ENCODE measurements at places on chromosomes 5 and 9.

GRCh38 chr9:136614967-136615623, 47.6 kb upstream of the EGFL7 start:
- no peak for DNase-seq

GRCh38 chr9:130698514-130698913, 4.9 kb downstream of the EXOSC2 start:
- DNase-seq: no peak

GRCh38 chr5:127571314-127572131, 54.1 kb downstream of the PRRC1 start:
- no peak for DNase-seq

GRCh38 chr5:100634937-100635534, 99.9 kb downstream of the FAM174A start:
- DNase-seq: no peak

DNA sequence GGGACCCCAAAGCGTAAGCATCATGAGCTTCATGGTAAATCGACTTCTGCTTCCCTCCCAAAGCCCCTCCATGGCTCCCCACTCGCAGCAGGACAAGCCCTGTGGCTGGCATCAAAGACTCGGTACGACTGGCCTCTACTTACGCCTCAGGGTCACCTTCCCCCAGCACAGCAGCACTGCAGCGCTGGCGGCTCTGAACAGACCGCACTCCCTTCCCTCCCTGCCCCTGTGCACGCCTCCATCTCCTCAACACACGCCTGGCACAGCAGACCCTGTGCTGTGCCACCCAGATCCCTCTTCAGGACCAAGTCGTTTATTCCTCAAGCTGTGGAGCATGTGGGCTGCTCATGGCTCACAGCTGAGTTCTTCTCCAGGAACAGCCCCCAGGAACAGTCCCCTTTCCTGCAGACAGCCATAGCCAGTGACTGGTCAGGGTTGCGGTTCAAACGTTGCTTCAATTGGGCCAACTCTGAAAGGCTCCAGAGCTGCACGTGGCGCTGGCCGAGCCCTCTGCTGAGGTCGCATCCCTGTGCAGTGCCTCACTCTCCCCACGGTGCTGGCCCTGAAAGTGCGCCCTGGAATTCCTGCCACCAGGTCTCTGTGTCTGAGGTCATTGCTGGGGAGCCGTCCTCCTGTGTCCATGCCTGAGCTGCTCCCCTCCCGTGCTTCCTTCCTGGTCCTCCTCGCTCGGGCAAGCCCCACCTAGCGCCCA, 88.0 kb downstream of the ZNF354C start:
- DNase-seq: no peak

DNA sequence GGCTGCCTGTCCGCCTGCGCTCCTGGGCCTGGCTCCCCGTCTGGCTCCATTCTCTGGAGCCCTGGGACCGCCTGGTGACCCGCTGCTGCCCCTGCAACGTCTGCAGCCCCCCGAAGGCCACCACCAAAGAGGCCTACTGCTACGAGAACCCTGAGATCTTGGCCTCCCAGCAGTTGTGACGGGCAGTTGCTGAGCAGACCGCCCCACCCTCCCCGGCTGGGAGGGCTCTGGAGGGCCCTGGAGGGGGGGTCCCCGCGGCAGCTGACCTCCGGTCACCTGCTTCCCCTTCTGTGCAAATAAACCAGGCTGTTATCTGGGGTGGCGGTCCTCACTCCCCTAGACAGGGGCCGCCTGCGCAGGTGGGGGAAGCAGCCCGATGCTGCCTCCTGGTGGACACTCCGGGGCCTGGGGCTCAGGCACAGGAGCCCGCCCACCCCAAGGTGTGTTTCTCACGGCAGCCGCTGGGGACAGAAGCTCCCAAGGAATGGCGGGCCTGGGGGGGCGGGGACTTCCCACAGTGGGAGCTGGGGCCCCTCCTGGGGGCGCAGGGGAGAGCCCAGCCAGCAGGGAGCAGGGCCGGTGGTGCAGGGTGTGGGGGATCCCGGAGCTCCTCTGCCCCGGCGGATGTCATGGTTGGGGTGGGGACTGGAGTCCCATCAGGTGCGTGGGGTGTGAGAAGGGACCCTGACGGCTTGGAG, 4.7 kb upstream of the TUBB4B start:
- DNase-seq: peak; percentile 73

GRCh38 chr5:139543423-139543991, 17.6 kb upstream of the UBE2D2 start:
- no peak for DNase-seq

DNA sequence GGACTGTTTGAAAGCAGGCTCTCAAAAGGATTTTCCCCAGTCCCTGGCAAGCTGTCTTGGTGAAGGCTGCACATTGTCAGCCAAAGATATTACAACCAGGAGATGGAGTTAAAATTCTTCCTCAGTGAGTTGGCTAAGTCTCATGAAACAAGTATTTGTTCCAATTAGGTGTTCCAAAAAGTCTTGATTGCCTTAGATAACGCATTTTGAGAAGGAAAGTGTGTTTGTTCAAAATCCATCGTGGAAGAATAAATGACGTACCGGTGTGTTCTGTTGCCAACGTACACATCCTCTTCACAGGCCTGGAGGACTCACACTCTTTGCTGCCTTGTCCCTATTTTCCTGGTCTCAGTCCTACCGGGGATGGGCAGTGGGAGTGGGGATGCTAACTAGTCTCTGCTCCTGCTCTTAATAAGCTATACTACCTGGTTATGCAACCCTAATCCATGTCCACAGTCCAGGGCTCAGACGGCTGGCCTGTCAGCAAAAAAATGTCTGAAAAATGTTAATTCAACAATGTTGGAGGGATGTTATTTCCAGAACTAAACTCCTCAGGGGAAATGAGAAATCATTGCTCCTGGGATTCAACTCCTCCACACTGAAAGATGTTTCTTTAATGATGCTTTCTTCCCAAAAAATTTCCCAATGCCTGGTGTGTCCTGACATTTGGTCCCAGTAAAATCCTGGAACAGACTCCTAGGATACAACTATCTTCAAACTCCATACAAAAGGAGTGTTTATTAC, 175.3 kb upstream of the KLF9 start:
- no peak for DNase-seq

DNA sequence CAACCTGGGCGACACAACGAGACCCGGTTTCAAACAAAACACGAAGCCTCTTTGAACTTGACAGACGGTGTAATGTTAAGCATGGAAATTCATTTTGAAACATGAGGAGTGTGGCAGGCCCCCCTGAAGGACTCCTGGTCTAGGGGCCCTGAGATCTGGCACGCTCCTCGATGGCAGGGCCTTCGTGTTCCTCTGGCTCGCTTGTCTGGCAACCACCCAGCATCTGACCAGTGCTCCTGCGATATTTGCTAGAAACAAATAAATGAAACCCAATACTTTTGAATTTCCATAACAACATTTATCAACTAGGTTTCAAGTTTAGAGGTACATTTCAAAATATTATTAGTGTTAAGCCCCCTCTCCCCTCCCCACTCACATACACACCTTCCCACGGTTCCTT, 193.0 kb downstream of the ERCC6L2 start:
- DNase-seq: no peak

DNA sequence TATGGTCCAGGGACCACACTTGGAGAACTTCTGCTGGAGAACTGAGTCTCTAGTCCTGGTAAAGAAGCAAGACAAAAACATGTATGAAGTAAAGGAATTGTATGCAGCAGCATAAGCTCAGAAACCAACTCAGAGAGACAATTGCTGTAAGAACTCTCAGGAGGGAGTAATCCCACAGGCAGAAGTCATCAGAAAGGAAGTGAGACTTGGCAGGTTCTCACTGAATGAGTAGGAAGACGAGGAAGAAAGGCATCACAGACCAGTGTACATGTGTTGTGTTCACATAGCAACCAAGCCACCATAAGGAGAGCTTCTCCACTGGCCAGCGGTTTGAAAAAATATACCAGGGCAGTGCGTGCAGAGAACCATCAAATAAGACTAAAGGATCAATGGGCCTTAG, 57.9 kb upstream of the FST start:
- no peak for DNase-seq

DNA sequence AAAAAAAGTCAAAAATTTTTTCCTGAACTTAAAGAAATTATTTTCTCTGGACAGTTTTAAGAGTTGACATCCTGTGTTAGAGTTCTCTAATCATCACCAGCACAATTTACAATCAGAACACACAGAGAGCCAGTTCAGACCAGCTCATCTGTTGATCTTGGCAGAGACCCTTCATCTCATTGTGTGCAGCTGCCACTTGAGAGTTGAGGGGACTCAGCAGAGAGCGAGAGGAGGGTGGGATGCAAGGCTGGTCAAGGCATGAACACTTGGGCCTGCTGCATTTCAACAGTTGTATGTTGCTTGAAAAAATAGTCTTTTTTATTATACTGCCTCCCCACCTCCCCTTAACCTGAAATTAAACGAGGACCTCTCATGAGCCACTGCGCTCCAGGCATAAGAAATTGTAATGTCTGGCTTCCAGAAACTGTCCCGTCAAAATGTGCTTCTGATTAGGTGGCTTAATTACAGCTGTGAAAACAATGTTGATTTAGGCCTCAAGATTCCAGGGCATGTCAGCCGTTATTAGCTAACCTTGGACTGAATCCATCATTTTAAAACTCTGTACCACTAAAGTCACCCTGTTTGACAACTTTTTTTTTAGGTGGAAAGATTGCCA, 383.6 kb downstream of the CCDC171 start:
- DNase-seq: no peak

- no peak for DNase-seq
Measured at GRCh38 chr5:145484158-145484557, 351.0 kb downstream of the PRELID2 start.
